Activated naive CD8-positive, alpha-beta T cell treated with anti-CD3 and anti-CD28 coated beads, Interleukin-2, amount 10 ng/mL, durations not matched to agents 7 days and 5 days (primary cell): ENCODE measurements at places on chromosomes 7 and 10. TPM values are rescaled to one million over a fixed set of nuclear protein-coding genes. Genes with fewer than 3 reads are reported as not detected.

Gene LZTS2
- total RNA-seq, result 22.0 TPM

Gene GPR22
- not detected for total RNA-seq

- DNase-seq, result peak; percentile 23
Measured at GRCh38 chr7:2928613-2929311, 84.7 kb upstream of the GNA12 start.

Gene FGFR2
- total RNA-seq, result 0.89 TPM

DNA sequence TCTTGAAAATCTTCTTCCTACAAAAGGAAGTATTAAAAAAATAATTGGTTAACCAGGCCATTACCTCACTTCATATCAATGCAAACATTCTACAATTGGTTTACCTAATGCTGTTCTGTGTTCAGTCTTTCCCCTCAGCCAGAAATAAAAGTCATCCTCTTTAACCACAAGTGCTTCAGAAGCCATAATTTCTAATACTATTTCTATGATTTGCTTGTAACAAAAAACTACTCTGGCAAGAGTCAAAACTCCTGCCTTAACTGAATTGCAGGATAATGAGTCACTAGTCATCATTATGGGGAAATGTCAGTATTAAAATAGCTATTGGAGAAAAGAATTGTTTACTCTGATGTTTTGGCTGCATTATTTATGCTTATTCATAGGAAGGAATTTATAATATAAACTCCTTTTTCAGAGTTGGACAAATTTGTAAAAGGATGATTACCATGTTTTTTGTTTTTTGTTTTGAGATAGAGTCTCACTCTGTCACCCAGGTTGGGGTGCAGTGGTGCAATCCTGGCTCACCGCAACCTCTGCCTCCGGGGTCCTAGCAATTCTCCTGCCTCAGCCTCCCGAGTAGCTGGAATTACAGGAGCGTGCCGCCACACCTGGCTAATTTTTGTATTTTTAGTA lies 55.5 kb upstream of the ODAD2 start:
- no peak for DNase-seq

DNA sequence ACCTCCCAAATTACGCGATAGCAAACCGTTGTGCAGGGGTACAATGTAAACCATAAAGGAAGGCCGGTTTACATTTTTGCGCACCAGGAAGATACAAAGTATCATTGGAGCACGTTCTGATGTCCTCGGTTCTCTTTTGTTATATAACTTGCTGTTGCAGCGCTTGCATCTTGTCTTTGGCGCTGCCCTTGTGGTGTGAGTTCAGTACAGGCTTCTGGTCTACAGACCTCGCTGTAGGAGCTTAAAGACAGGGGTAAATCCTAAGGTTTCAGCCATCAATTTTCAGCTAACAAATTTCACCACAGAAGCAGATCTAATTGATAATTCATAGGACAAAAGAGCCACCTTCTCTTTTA lies 1.5 kb upstream of the MKX start:
- DNase-seq, result no peak

GRCh38 chr10:93784059-93784458 lies 26.3 kb downstream of the LGI1 start:
- no peak for DNase-seq

Gene DCLRE1A
- total RNA-seq, result 12.2 TPM

Gene PLCE1
- total RNA-seq, result not detected

Gene PSD
- 4.3 TPM for total RNA-seq
